ENCODE measurements at places on chromosomes 16 and 17. TPM values are rescaled to one million over a fixed set of nuclear protein-coding genes. Genes with fewer than 3 reads are reported as not detected.

GRCh38 chr17:27276653-27277156 is 17.2 kb upstream of the WSB1 start:
- no peaks in the 10 kb centered on the region for H3K27me3 ChIP-seq
- no peak overlapping the region for H3K4me3 ChIP-seq
- no peak overlapping the region for H3K27ac ChIP-seq

DNA sequence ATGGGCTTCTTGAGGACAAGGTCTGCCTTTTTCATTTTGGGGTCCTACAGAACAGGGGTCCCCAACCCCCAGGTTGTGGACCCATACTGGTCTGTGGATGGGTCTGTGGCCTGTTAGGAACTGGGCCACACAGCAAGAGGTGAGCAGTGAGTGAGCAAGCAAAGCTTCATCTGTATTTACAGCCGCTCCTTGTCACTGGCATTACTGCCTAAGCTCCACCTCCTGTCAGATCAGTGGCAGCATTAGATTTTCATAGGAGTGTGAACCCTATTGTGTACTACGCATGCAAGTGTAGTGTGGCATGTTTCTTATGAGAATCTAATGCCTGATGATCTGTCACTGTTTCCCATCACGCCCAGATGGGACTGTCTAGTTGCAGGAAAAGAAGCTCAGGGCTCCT is 33.9 kb downstream of the ERN1 start:
- peaks cover 11% of the 10 kb centered on the region for H3K36me3 ChIP-seq
- no peak overlapping the region for H3K4me3 ChIP-seq
- H3K27me3 ChIP-seq: no peaks in the 10 kb centered on the region
- H3K4me1 ChIP-seq: peaks cover 15% of the 10 kb centered on the region

The CHST6 gene
- total RNA-seq: 6.0 TPM

The GRAP gene
- 0.22 TPM for total RNA-seq

The TP53TG3C gene
- not detected for total RNA-seq

The PLXDC1 gene
- total RNA-seq: 1.7 TPM
